ENCODE measurements at places on chromosomes 2 and 18. TPM values are rescaled to one million over a fixed set of nuclear protein-coding genes. Genes with fewer than 3 reads are reported as not detected.

The TGFA gene
- total RNA-seq = 33.8 TPM

The GPR45 gene
- not detected for total RNA-seq

DNA sequence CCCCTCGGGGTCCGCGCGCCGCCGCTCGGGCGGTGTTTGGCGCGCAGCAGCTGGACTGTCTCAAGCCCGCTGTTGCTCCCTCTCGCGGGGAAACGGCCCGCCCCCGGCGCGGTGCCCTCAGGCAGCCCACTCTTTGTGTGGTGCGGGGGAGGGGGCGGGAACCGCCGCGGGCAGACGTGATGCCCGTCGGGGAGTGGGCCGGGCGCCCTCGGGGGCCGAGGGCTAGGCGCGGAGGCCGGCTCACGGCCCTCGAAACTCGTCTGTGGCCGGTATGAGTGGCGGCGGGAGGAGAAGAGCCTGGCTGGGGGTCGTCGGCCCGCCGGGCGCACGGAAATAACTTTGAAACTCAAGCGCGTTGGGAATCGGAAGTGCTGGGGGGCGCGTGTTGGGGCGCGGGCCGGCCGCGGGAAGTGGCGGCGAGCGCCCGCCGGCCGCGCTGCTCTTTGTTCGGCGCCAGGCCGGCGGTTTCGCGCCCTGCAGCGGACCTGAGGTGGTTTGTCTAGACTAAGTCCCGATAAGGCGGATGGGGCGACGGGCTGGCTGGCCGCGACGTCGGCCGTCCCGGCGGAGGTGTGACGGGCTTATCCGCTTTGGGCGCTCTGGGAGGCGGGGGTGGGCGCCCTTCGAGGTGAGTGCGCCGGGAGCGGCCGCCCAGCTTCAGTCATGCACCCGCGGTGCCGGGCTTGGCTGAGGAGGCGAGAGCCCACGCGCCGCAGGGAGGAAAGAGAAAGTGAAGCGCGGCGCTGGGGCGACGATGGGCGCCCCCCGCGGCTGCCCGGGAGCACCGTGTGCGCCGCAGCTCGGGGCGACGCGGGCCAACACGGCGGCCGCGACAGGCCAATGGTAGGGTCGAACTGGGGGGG lies 679 bp downstream of the PTMA start:
- H3K27ac ChIP-seq = peak overlapping the region; percentile 98
- peak overlapping the region; percentile 98 for H3K4me3 ChIP-seq
- no peaks in the 10 kb centered on the region for H3K36me3 ChIP-seq

- no peaks in the 10 kb centered on the region for H3K4me1 ChIP-seq
- no peak for DNase-seq
- H3K4me3 ChIP-seq = no peak overlapping the region
- H3K27ac ChIP-seq = no peak overlapping the region
- H3K27me3 ChIP-seq = no peaks in the 10 kb centered on the region
These were observed 61.4 kb downstream of the CPS1 start for GRCh38 chr2:210617732-210618330.

DNA sequence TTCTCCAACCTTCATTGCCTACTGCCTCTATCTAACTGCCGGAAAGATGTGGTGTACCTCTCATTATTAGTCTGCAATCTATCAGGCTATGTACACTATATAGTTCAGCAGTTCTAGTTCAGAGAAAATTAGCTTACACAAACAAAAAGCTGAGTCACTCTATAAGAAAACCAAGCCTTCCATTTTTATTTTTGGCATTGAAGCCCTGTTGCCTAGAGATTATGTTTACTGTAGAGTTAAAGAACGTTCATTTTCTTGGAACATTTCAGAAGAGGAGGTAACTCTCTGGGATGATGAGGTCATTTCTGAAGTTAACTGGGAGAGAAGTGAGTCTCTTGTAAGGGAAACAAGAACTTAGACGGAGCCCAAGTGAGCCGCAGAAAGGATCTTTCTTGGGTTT lies 133.5 kb downstream of the FAM124B start:
- no peaks in the 10 kb centered on the region for H3K36me3 ChIP-seq
- no peak overlapping the region for H3K4me3 ChIP-seq
- no peak for DNase-seq
- no peaks in the 10 kb centered on the region for H3K27me3 ChIP-seq
- peak overlapping the region; percentile 10 for H3K27ac ChIP-seq

- H3K27me3 ChIP-seq = no peaks in the 10 kb centered on the region
- no peak for DNase-seq
- no peaks in the 10 kb centered on the region for H3K4me1 ChIP-seq
- no peak overlapping the region for H3K27ac ChIP-seq
- no peak overlapping the region for H3K4me3 ChIP-seq
These were observed 373.3 kb upstream of the GALNT5 start for GRCh38 chr2:156884216-156884615.

- H3K27ac ChIP-seq = no peak overlapping the region
- no peak overlapping the region for H3K4me3 ChIP-seq
- H3K36me3 ChIP-seq = no peaks in the 10 kb centered on the region
- no peaks in the 10 kb centered on the region for H3K27me3 ChIP-seq
These were observed 121.8 kb downstream of the GLI2 start for GRCh38 chr2:120857422-120857821.

Measured in Peyer's patch (tissue), 4 donors.